Mesenchymal stem cell (in vitro differentiated cells and primary cell): ENCODE measurements at places on chromosomes 2 and 18.
A peak's percentile ranks its signal among the peaks of the same experiment; 100 is the strongest.

DNA sequence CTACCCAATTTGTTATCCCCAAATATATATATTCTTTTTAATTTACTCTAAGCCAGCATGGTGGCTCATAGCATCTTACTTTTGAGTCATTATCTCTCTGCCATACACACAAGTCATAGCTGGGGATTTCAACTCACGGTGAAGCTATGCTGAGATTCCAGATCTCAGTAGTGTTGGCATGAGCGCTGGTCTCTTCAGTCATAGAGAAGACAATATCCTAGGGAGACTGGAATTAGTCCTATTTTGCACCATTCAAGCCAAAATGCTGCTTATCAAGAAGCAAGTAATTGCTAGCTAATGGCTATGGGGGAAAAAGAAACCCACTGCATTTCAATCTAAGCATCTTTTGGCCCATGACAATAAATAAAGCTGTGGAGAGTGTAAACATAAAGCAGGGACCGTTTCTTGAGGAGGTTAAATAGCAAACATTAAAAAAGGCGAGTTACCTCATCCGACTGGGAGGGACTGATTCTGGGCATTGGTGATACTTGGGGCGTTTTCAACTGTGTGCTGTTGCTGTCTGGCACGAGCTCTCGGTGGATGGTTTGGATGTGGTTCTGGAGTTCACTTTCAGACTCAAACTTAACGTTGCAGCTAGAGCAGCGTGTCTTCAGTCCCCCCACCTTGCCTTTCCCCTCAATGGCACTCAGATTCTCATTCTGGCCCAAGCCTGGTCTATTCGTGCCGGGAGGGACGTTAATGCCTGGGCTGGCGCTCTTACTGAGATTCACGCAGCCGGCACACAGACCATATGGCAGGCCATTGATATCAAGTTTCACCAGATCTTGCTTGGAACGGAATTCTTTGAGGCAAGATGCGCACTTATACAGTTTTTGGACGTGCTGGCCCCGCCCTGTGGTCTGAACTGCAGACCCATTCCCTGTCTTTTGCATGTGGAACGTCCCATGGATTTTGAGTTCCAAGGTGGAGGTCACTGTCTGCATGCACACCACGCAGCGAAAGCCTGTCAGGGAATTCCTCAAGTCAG lies 127.8 kb downstream of the ZNF521 start:
- no peak overlapping the region for H3K4me3 ChIP-seq
- H3K27ac ChIP-seq: no peak overlapping the region
- H3K27me3 ChIP-seq: no peaks in the 10 kb centered on the region
- H3K36me3 ChIP-seq: peaks cover 33% of the 10 kb centered on the region
- H3K4me1 ChIP-seq: peaks cover 2% of the 10 kb centered on the region

- H3K4me3 ChIP-seq: peak overlapping the region; percentile 95
- peak; percentile 35 for DNase-seq
- no peaks in the 10 kb centered on the region for H3K36me3 ChIP-seq
- peaks cover 32% of the 10 kb centered on the region for H3K4me1 ChIP-seq
Measured at GRCh38 chr18:75207310-75208154, 1.4 kb downstream of the PTGR3 start.

DNA sequence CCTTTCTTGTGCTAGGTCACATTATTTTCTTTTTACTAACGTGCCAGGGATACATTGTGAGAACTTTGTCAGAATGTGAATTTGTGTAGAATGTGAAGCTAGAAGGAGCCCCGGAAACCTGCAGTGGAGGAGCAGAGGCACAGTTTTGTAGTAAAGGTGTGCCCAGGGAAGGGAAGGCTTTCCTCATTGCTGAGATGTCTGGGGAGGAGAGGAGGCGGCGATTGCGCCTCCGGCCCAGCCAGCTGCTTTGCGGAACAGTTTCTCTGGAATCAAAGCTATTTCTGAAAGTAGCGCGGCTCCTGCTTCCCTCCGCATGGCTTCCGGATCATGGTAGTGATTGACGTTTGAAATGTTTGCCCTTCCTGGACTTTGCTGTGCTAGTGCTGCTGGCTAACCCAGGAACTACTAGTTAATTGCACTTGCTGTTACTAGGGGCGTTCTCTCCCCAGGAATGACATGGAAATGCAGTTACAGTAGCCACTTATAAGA lies 83.1 kb upstream of the RBM44 start:
- peaks cover 14% of the 10 kb centered on the region for H3K4me1 ChIP-seq
- H3K27ac ChIP-seq: peak overlapping the region; percentile 88
- no peak for DNase-seq
- peaks cover 41% of the 10 kb centered on the region for H3K36me3 ChIP-seq
- no peak overlapping the region for H3K4me3 ChIP-seq
- H3K27me3 ChIP-seq: no peaks in the 10 kb centered on the region

DNA sequence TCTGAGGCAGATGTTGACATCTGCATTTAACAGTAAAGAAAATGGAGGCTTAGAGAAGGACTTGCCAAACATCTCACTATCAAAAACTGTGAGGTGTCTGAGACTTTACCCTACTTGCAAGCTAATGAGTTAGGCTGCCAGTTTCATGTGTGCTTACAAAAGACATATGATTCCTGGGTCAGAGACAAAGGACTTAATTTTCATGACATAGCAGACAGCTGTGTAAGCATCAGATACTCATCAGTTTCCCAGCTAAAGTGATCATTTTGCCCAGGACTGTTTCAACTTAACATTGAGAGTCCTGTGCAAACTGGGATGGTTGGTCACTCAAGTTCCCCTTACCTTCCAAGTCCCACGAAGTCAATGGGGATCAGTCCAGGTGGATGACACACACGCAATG lies 18.9 kb upstream of the DAPL1 start:
- H3K4me3 ChIP-seq: no peak overlapping the region
- H3K27ac ChIP-seq: no peak overlapping the region
- H3K4me1 ChIP-seq: no peaks in the 10 kb centered on the region
- H3K36me3 ChIP-seq: no peaks in the 10 kb centered on the region

DNA sequence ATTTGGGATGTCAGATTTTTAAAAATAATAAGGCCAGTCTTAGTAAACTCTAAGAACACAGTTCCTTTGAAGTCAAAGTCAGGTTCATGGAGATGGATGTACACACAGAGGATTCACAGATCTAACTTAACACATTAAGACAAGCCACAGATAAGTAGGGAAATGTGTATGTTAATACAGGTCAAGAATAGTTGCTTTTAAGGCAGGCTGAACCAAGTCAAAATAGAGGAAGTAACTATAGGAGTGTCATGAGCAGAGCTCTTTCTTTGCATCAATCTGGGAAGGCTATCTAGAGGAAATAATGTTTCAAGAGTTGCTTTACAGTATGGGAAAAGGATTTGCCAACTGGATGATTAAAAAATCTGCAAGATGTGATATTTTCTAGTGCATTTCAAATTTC lies 128.0 kb upstream of the FBXO11 start:
- no peaks in the 10 kb centered on the region for H3K36me3 ChIP-seq
- no peaks in the 10 kb centered on the region for H3K27me3 ChIP-seq
- no peak overlapping the region for H3K4me3 ChIP-seq
- DNase-seq: no peak

DNA sequence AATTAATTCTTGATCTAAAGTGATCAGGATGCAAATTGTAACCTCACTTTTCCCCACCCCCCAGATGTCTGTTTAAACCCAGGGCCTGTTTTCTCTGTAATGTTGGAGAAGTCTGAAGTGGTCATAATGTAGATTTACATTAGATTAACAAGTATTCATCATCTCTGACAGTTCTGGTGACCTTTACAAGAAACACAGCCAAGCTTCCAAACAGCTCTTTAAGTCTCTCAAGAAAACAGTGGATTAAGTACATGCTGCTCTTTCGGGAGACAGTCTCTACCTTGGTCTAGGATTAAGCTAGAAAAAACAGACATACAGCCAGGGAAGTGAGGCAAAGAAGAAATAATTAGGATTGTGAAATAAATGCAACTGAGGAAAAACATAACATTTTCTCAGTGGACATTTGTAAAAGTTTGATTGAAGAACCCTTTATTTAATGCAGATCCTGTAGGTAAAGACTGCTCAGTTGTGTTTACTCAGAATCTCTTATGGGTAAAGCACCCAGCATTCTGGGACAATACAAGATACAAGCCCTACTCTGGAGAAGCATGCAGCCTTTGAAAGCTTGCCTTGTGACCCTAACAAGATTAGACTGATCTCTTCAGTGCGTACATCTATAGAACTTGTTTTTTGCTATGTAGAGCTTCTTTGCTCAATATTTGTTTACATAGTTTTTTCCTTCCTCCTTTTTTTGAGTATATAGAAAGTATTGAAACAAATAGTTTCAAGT lies 203.9 kb downstream of the PHLPP1 start:
- H3K4me1 ChIP-seq: no peaks in the 10 kb centered on the region
- H3K27me3 ChIP-seq: no peaks in the 10 kb centered on the region
- peaks cover 11% of the 10 kb centered on the region for H3K36me3 ChIP-seq
- H3K4me3 ChIP-seq: no peak overlapping the region
- H3K27ac ChIP-seq: no peak overlapping the region

GRCh38 chr18:10015288-10015701 lies 101.5 kb downstream of the VAPA start:
- no peaks in the 10 kb centered on the region for H3K27me3 ChIP-seq
- no peak overlapping the region for H3K4me3 ChIP-seq
- peaks cover 19% of the 10 kb centered on the region for H3K4me1 ChIP-seq
- peaks cover 2% of the 10 kb centered on the region for H3K36me3 ChIP-seq
- DNase-seq: peak; percentile 77

DNA sequence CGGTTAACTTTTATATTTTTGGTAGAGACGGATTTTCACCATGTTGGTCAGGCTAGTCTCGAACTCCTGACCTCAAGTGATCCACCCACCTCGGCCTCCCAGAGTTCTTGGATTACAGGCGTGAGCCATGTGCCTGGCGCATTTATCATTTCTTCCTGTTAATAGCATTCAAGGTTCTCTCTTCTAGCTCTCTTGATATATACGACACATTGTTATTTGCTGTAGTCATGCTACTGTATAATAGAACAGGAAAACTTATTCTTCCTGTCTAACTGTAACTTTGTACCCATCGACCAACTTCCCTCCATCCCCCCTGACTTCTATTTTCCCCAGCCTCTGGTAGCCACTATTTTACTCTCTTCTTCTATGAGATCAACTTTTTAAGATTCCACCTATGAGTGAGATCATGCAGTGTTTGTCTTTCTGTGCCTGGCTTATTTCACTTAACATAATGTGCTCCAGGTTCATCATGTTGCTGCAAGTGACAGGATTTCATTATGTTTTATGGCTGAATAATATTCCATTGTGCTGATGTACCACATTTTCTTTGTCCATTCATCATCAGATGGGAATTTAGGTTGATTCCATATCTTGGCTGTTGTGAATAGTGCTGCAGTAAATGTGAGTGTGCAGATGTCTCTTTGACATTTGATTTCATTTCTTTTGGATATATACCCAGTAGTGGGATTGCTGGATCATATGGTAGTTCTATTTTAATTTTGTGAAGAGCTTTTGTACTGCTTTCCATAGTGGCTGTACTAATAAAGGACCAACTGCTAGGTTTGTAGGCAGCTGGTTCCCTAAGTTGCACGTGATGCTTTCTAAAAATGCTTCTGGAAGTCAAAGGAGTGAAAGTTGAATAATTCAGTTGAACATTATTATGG lies 205.2 kb downstream of the PRKCE start:
- H3K4me3 ChIP-seq: no peak overlapping the region
- no peak for DNase-seq
- no peaks in the 10 kb centered on the region for H3K36me3 ChIP-seq
- H3K27me3 ChIP-seq: no peaks in the 10 kb centered on the region
- peaks cover 9% of the 10 kb centered on the region for H3K4me1 ChIP-seq

GRCh38 chr18:52403291-52404021 lies 63.5 kb downstream of the DCC start:
- no peak overlapping the region for H3K27ac ChIP-seq
- no peaks in the 10 kb centered on the region for H3K27me3 ChIP-seq
- no peak for DNase-seq
